ENCODE measurements at places on chromosomes 5 and 9.

DNA sequence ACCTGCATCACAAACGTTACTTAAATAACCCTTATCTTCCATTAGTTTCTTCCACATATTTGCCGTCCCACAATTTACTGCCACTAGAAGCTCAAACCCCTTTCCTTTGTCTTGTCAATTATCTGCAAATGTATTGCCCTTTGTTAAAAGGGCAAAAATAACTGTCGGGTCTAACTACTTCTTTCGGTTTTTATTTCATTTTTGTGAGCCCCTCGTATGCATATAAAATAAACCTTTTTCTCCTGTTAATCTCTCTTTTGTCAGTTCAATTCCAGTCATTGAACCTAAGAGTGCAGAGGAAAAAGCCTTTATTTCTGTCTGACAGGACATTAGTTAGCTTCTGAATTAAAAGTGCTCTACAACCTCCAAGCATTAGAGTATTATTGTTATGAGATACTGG lies 45.5 kb downstream of the TMEM215 start:
- DNase-seq: no peak

GRCh38 chr5:145511351-145511750 lies 323.8 kb downstream of the PRELID2 start:
- DNase-seq: no peak

- no peak for DNase-seq
These were observed 1.4 kb downstream of the RALGPS1 start for GRCh38 chr9:126915846-126916543.

GRCh38 chr9:87950765-87951488 lies 23.4 kb downstream of the CDK20 start:
- no peak for DNase-seq

- no peak for DNase-seq
These were observed 10.9 kb upstream of the LAMC3 start for GRCh38 chr9:130997925-130998596.
